ENCODE measurements at places on chromosomes 3 and 15. TPM values are rescaled to one million over a fixed set of nuclear protein-coding genes. Genes with fewer than 3 reads are reported as not detected.

FOXL2NB gene
- not detected for total RNA-seq

NANOGP8 gene
- not detected for total RNA-seq

TTLL13 gene
- 0.34 TPM for total RNA-seq

GCNT3 gene
- not detected for total RNA-seq

C3orf20 gene
- 0.20 TPM for total RNA-seq

EIF2A gene
- 102 TPM for total RNA-seq

Measured in T-helper 2 cell treated with Interferon-gamma antibody and Interleukin-4, amounts not matched to agents 100 ng/mL and 5 ng/mL, for 36 hours (primary cell).